Activated CD4-positive, alpha-beta T cell treated with anti-CD3 and anti-CD28 coated beads for 36 hours (primary cell): ENCODE measurements at places on chromosomes 13 and 19. TPM values are rescaled to one million over a fixed set of nuclear protein-coding genes. Genes with fewer than 3 reads are reported as not detected.

DNA sequence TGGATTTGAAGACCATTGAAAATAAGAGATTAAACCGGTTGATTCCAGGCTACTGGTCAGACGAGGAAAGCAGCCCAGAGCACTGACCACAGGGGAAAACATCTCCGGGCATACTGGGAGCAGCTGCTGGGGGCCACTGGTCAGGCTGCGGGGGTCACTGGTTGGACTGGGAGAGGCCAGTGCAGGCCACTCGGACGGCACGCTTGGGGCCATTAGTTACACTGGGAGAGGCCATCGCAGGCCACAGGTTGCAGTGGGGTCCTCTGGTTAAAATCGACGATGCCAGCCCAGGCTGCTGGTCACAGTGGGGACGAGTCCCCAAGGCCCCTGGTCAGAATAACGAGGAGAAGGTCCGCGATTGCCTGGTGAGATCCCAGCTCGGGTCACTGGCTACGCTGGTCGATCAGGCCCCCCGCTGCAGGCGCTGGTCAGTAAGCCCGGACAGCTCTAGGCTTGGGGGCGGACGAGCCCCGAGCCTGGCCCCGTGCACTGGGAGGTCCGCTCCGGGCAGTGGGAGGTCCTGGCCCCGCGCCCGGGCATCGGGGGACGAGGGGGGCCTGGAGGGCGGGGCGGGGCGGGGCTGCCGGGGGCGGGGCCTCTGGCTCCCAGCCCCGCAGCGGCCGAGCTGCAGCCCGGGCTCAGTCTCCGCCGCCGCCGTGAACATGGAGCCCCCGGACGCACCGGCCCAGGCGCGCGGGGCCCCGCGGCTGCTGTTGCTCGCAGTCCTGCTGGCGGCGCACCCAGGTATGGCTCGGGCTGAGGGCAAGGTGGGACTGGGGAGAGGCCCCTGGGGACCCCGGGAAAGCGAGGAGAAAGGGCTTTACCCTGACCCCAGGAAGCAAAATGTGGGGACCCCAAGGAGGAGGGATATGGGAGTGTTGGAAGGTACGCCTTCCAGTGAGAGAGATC, at the start of gene BCAM:
Gene BCAM (plus strand): TSS at position 641 of the 909 bp plus-strand sequence. CDS start 22 bp downstream, at position 663.
- DNase-seq = no peak

- DNase-seq = no peak
These were observed 210.1 kb upstream of the SPRY2 start for GRCh38 chr13:80550971-80551441.

Gene KLC3
- total RNA-seq = 0.14 TPM

- DNase-seq = no peak
These were observed 211.5 kb upstream of the MIR17HG start for GRCh38 chr13:91135968-91136367.

Gene ZSCAN4
- not detected for total RNA-seq
